Panc1 (cell line): ENCODE measurements at places on chromosomes 13 and 19. TPM values are rescaled to one million over a fixed set of nuclear protein-coding genes. Genes with fewer than 3 reads are reported as not detected.

Gene FUT1
- total RNA-seq, result 0.13 TPM

Gene PRTN3
- 1.5 TPM for total RNA-seq

Gene KRTDAP
- total RNA-seq, result not detected

Gene ACER1
- total RNA-seq, result not detected

Gene SYCN
- 0.33 TPM for total RNA-seq

Gene ATP4B
- total RNA-seq, result not detected

Gene C1QTNF9
- not detected for total RNA-seq

Gene WTIP
- total RNA-seq, result 73.6 TPM

Gene RNF225
- 1.6 TPM for total RNA-seq

Gene PDE4C
- 0.98 TPM for total RNA-seq

Gene CD79A
- 0.59 TPM for total RNA-seq

Gene BCL3
- 48.5 TPM for total RNA-seq

Gene FPR1
- not detected for total RNA-seq

Gene SCGB2B2
- 0.59 TPM for total RNA-seq

Gene CLC
- not detected for total RNA-seq

Gene KLK3
- total RNA-seq, result not detected

Gene SULT2A1
- 0.18 TPM for total RNA-seq

Gene MCF2L
- total RNA-seq, result 0.57 TPM

Gene CPB2
- total RNA-seq, result 0.28 TPM

Gene URAD
- not detected for total RNA-seq

Gene SPPL2B
- total RNA-seq, result 76.0 TPM

Gene APC2
- total RNA-seq, result 11.9 TPM

Gene TMEM145
- 3.0 TPM for total RNA-seq

Gene ZNF229
- 11.9 TPM for total RNA-seq

Gene ZFP14
- total RNA-seq, result 3.3 TPM

Gene INSR
- total RNA-seq, result 2.5 TPM

Gene LILRB2
- not detected for total RNA-seq

Gene FFAR3
- total RNA-seq, result not detected

Gene ZNF580
- total RNA-seq, result 58.0 TPM

Gene CACNG8
- 17.7 TPM for total RNA-seq

Gene ZNF846
- 10.2 TPM for total RNA-seq

Gene PDX1
- 3.4 TPM for total RNA-seq

Gene ZNF91
- total RNA-seq, result 20.6 TPM

Gene ZNF256
- total RNA-seq, result 10.1 TPM

Gene F2RL3
- not detected for total RNA-seq

Gene ALKBH6
- 44.8 TPM for total RNA-seq

Gene ZNF570
- 10.1 TPM for total RNA-seq

Gene SIN3B
- 47.0 TPM for total RNA-seq

Gene SIAH3
- total RNA-seq, result not detected

Gene MYBPC2
- 0.18 TPM for total RNA-seq

Gene TRIP10
- 115 TPM for total RNA-seq

Gene ZNF418
- total RNA-seq, result 5.1 TPM

Gene ZNF486
- 7.8 TPM for total RNA-seq

Gene FXYD7
- total RNA-seq, result not detected

Gene CYP2A13
- total RNA-seq, result not detected

Gene CHAF1A
- 45.4 TPM for total RNA-seq

Gene PNMA8A
- total RNA-seq, result not detected

Gene ZNF563
- 2.2 TPM for total RNA-seq
